ENCODE measurements at places on chromosomes 2 and 18. TPM values are rescaled to one million over a fixed set of nuclear protein-coding genes. Genes with fewer than 3 reads are reported as not detected.

Gene CLEC4F
- total RNA-seq, result not detected

Gene RFX8
- total RNA-seq, result 27.8 TPM

Gene UPP2
- not detected for total RNA-seq

Gene IL36G
- total RNA-seq, result not detected

Gene ATP8B1
- 5.6 TPM for total RNA-seq

Gene ODC1
- total RNA-seq, result 175 TPM

Gene CCDC102B
- 9.7 TPM for total RNA-seq

Gene DUSP2
- 0.23 TPM for total RNA-seq

Gene CYS1
- total RNA-seq, result 0.13 TPM

Gene SCN1A
- total RNA-seq, result 0.06 TPM

Gene FSHR
- total RNA-seq, result not detected

Gene SERPINB11
- total RNA-seq, result not detected

Gene RABL2A
- 5.1 TPM for total RNA-seq

Gene ZNF2
- 5.5 TPM for total RNA-seq

Gene CREG2
- 2.4 TPM for total RNA-seq

Gene GPBAR1
- total RNA-seq, result 0.06 TPM

Gene CCDC68
- 1.1 TPM for total RNA-seq

Gene SPP2
- not detected for total RNA-seq

Gene PDE11A
- not detected for total RNA-seq

Gene CHST9
- total RNA-seq, result not detected

Gene CMPK2
- not detected for total RNA-seq

Gene PLCD4
- 6.6 TPM for total RNA-seq

Gene NPHP1
- total RNA-seq, result 4.8 TPM

Gene COBLL1
- 4.0 TPM for total RNA-seq

Gene ANKRD29
- 5.8 TPM for total RNA-seq

Gene HTRA2
- total RNA-seq, result 40.9 TPM

Gene KRTCAP3
- total RNA-seq, result not detected

Gene VWC2L
- total RNA-seq, result not detected

Gene SPATS2L
- total RNA-seq, result 236 TPM

Gene TGFBRAP1
- total RNA-seq, result 44.9 TPM

Gene KCTD1
- total RNA-seq, result 9.9 TPM

Gene TAF1B
- 23.0 TPM for total RNA-seq

Gene SPATA3
- not detected for total RNA-seq

Gene SLC8A1
- 22.5 TPM for total RNA-seq

Gene DUSP28
- total RNA-seq, result 6.4 TPM

Gene KCNE4
- 4.0 TPM for total RNA-seq

Gene ITPRIPL1
- 0.83 TPM for total RNA-seq

Gene ZNF892
- 4.6 TPM for total RNA-seq

Gene DSC3
- total RNA-seq, result not detected

Gene CAB39
- 40.1 TPM for total RNA-seq

Gene CNRIP1
- 36.4 TPM for total RNA-seq

Gene APLF
- total RNA-seq, result 3.4 TPM

Gene CRACDL
- total RNA-seq, result not detected

Gene OTOS
- total RNA-seq, result not detected
